ENCODE measurements at places on chromosomes 3 and 15.

GRCh38 chr15:77475001-77475400, 54.3 kb downstream of the HMG20A start:
- no peak for DNase-seq

DNA sequence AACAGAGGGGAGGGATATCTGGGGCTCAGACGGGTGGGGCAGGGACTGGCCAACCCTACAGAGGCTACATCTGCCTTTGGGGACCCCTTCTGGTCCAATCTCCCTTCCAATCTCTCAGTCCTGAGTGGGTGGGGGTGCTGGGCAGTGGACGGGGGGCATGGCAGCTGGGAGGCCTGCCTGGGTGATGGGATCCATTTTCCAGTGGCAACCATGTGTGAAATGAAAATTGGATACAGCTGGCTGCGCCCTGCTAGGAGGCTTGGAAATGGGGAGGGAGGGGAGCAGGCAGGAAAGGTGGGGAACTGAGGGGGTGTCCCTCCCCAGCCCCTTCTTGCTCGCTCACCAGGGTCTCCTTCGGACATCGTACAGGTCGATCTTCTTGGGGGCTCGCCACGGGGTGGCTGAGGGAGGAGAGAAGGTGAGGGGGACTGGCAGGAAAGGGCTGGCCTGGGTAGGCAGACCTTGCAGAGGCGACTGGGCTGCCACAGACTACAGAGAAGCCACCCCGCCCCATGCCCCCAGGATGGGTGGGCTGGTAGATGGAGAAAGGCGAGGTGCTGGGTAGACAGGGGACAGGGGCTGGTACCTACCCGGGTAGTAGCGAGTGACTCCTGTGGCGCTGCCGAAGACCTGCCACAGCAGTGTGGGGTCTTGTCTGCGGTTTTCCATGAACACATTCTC, 21.2 kb upstream of the TMEM115 start:
- DNase-seq: no peak

- peak; percentile 88 for DNase-seq
These were observed 36.3 kb upstream of the MEX3B start for GRCh38 chr15:82081914-82082762.

DNA sequence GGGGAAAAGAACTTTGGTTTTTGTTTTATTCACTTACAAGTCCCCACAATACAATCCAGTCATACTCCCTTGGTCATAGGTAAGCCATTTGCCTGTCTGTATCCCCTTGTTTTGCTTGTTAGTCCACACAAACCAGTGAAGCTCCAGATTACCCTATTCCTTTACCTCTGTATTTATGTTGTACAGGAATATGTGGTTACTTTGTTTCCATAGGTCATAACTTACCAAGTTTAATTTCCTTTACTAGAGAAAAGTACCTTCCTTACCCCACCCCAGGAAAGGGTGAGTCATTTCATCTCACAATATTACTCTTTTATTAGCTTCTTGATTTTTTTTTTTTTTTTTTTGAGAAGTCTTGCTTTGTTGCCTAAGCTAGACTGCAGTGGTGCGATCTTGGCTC, 113.4 kb upstream of the LRRFIP2 start:
- no peak for DNase-seq

- no peak for DNase-seq
These were observed 844.3 kb upstream of the SEMA6D start for GRCh38 chr15:46872981-46873330.

DNA sequence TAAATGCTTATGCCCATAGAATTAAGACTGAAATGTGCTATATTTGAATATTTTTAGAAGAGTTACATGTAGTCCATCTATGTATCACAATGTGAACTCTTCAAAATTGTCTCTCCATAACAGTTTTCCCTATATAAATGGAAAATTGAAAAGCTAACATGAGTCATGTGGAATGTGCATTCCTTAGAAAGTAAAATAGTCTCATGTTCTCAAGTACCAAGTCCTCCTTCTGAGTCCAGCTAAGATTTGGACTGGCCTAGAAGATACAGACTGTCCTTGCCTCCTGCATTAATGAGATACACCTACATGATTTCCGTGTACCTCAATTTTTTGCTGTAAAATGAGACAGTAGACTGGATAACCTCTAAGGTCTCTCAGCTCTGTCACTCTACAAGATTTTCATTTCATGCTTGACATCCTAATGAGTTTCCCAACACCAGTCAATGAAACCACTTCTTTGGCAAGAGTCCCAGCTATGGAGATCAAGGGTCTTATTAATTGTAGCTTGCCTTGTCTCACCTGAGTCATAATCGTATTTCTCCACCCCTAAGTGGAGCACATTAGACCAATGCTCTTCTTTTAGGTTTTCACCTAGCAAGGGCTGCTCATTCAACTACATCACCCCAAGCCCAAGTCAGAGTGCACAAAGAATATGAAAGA, 350.6 kb upstream of the IL12A start:
- DNase-seq: no peak

DNA sequence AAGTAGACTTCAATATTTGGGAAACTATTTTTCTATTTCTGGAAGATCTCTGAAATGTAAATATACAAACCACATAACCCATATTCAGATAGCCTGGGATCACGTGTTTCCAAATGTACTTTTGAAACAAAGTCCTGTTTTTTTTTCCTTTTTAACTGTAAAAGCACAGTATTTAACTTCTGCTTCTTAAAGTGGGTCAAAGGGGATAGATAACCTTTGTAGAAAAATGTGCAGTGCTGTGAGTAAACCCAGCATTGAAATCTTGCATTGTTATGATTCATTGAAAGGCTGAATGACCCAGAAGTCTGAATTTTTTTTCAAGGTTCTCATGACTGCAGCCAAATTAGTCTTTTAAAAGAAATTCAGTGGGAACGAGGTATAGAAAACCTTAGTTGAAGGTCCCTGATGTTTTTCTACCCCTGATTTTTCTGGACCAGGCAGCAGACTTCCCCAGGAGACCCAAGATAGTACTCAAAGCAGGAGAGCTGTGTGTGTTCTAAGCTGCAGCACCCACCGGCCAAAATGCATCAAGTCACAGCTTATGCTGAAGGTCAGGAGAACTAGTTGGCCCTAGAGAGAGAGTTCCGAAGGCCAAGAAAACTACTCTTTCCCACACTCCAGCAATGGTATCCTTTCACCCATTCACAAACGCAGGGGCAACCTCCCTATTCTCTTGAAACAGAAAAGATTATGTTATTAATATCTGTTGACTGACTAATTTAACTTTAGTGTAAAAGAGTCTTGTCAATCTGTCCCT, 43.6 kb upstream of the APH1B start:
- no peak for DNase-seq

- no peak for DNase-seq
These were observed 45.6 kb downstream of the TNFAIP8L3 start for GRCh38 chr15:51049081-51049480.

GRCh38 chr3:17355591-17355990, 386.8 kb downstream of the TBC1D5 start:
- DNase-seq: no peak

GRCh38 chr3:19811689-19812088, 122.3 kb downstream of the EFHB start:
- no peak for DNase-seq

GRCh38 chr3:6542795-6543194, 318.1 kb upstream of the GRM7 start:
- no peak for DNase-seq

DNA sequence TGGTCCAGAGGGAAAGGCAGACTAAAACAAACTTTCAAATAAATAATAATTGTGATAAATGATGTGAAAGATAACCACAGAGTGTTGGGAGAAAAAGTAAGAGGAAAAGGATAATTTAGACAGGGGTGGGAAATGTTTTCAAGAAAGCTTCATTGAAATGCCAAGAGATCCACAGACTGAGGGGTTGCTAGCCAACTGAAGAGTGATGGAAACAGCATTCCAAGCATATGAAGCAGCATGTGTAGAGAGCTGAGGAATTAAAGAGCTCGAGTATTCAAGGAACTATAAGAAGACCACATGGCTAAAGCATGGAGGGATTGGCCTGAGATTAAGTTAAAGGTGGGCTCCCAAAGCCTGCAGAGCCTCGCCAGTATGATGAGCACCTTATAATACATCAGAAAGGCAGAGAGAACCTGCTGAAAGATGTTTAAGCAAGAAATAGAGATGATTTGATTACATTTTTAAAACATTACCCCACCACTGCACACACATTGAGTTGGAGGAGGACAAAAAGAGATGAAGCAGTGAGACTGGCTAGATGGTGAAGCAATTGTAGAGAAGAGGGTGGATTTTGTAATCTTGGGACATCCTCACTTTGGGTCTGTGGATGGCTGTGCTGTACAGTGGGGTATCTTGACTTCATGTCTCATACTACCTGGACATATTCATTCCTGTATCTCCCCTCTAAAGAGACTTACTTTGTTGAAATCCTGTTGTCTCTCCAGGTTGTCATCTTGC, 100.8 kb downstream of the STAC start:
- peak; percentile 44 for DNase-seq

- DNase-seq: no peak
These were observed 16.6 kb downstream of the KLF15 start for GRCh38 chr3:126340596-126340942.

DNA sequence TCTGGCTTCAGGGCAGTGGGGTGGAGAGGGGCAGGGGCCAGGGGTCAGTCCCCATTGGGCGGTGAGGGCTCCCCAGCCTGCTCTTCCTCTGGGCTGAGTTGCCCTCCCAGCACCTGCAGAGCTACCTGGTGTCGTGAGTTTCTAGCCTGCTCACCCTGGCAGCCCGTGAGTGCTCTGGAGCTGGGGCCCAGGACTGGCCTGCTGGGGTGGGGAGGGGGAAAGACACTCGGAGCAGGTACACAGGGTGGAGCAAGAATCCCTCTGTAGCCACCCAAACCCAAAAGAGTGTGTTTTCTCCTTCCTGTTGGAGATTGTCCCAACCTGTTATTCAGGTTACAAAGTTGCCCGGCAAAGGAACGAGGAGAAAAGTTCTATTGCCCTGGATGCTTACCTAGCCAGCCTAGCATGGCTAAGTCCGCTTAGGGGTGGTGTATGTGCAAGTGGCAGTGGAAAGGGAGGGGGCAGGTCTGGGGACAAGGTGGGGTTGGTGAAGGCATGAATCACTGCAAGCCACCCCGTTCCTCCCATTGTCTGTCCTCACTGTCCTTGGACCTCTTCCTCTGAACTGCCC, 8.9 kb downstream of the FAM3D start:
- DNase-seq: no peak

DNA sequence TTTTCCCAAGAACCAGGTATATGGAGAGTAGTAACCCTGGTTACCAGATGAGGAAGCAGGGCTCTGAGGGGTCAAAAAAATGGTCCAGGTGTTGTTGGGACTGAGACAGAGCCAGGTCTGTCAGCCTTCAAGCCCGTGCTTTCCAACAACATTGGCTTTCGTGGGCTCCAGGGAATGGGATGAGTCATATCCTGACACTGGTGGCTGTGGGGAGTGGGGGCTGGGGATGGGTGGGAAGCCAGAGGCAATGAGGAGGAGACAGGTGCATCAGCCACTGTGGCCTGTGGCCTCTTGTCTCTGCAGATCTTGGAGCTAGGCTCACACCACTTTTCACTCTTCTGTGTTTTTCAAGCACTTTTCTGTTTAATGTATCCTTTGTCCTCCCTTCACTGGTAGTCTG, 38.2 kb downstream of the CORO2B start:
- no peak for DNase-seq

GRCh38 chr15:58755956-58756355, 6.4 kb upstream of the ADAM10 start:
- DNase-seq: no peak

GRCh38 chr3:69250014-69250413, 127.6 kb upstream of the LMOD3 start:
- no peak for DNase-seq

- DNase-seq: no peak
These were observed 60.8 kb downstream of the ITGA11 start for GRCh38 chr15:68371160-68371559.

DNA sequence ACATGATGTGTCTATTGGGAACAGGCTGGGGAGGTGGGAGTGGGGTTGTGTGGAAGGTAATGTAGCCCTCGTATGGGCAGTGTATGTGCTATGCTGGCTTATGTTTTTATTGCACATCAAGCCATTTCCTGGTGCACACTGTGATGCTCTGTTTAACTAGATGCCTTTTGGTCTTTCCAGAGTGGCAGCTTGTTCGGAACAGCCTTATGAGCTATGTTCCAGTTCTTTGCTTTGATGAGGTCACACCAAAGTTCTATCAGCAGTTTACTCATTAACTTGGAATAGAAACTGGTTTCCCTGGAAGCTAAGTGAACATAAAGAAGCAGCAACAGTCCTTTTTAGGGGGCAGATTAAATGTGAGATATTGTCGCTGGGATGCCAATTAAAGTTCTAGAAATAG, 133.9 kb downstream of the DIPK2A start:
- DNase-seq: no peak

GRCh38 chr3:188353426-188353825, 199.5 kb downstream of the LPP start:
- no peak for DNase-seq

- DNase-seq: no peak
These were observed 908 bp downstream of the CCNB2 start for GRCh38 chr15:59105854-59106253.

DNA sequence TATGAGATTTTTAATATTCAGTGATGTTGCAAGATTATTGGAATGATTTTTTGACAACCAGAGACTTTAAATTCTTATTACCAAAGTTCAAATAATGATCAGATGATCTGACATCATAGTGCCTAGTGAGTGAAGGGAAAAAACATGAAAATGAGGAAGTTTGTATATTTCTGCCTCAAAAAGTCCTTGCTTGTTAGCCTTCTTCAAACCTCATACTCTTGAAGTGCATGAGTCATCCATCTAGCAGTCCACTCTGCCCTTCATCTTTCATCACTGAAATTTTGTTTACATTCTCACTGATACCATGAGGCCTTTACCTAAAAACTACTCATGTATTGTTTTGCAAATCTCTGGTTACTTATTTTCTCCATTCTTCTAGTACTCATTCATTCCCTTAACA, 23.9 kb upstream of the OR5H6 start:
- DNase-seq: no peak

DNA sequence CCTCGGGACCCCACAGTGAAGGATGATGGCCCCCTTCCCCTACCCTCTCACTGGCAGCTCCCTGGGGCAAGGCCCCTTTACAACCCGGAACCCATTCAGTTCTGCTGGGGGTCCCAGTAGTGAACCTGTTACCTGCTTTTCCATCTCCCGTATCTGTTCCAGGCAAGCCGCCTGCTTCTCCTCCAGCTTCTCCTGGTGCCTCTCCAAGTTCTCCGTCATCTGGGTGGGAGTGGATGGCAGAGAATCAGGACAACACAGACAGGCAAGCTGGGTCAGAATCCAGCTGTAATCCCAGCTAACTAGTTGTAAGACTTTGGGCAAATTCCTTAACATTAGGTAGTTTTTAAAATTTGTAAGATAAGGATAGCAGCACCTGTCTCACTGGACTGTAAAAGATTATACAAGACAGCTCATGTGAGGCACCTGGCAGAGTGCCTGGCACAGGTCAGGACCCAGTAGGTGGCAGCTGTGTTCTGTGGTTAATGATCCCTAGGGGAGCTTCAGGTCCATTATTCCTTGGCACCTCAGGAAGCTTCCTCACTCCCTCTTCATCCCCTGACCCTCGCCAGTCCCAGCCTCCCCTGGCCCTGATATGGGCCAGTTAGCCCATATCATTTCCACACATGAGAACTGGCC, 6.4 kb upstream of the ANKRD63 start:
- no peak for DNase-seq

- DNase-seq: no peak
These were observed 123.3 kb upstream of the CHL1 start for GRCh38 chr3:73271-73670.
